ENCODE measurements at places on chromosomes 2 and 18.

- no peak for DNase-seq
Observed at GRCh38 chr18:73944715-73945114, 202.9 kb downstream of the FBXO15 start.

GRCh38 chr18:9914584-9915290, 921 bp downstream of the VAPA start:
- peak; percentile 81 for DNase-seq

- no peak for DNase-seq
Observed at GRCh38 chr2:51212374-51212773, 180.4 kb upstream of the NRXN1 start.

- no peak for DNase-seq
Observed at GRCh38 chr18:36780748-36781147, 48.1 kb downstream of the TPGS2 start.

GRCh38 chr18:25146512-25146910, 205.5 kb downstream of the ZNF521 start:
- no peak for DNase-seq

DNA sequence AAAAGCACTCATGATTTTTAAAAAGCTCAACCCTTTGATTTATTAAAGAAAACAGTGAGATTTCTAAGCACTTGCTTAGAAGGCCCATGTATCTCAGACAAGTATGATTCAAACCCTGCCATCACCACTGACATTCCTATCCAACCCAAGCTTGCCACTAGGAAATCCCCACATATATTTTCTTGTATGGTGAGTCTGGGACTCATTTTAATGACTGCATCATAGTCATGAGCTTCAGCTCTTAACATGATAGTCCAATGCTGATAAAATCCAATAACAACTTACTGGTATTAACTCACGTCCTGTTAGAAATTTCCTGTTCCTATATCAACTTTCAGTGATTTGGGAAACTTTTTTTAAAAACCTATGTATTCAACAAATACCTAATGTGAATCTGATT, 39.4 kb upstream of the NCKAP5 start:
- DNase-seq, result no peak

DNA sequence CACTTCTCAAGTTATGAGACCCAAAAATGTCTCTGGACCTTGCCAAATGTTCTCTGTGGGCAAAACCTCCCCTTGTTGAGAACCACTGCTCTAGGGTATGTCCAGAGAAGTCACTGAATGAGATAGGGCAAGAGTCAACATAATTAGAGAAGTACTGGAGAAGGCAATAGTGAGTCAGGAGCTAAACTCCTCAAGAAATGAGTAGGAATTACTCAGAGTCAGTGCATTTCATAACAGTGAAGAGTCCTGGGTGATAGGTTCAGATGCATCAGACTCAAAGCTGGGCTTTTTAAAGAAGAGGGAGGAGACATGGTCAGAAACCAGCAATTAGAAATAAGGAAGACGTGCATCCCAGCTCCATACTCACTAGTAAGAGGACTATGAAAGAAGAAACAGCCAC, 38.6 kb upstream of the IHH start:
- no peak for DNase-seq

- no peak for DNase-seq
Observed at GRCh38 chr2:126826491-126826890, 72.2 kb upstream of the TEX51 start.

DNA sequence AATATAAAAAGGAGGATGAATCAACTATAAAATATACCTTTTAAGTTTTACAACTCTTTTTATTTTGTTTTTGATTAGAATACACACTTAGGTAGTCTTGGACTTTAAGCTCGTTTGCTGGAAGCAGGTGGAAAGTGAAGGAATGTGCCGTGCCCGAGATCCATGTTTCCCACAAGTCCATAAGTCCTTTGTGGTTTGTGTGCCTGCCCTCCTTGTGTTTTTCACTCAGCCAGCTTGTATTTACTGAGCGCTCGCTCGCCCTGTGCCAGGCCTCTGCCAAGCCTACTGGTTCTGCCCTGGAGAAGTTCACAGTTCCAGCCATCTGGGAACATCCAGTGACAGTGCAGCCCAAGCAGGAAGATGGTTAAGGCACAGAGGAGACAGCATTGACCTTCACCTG, 142.6 kb downstream of the MGAT5 start:
- no peak for DNase-seq

DNA sequence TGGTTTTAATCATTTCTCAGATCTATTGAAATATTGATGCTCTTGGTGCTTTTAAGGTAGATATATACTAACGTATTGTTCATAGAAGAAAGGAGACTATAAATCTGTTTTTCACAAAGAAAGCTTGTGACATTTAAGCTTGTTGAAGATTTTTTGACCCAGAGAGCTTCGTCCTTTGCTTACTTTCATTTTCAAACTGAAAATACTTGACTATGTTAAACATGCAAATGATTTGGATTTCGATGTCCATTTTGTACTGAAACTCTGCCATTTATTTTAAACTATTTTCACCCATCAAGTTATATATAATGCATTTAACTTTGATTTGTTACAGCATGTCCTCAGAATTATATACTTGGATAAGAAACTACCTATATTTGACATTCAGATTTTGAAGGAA, 85.2 kb downstream of the SLC4A10 start:
- DNase-seq, result no peak

DNA sequence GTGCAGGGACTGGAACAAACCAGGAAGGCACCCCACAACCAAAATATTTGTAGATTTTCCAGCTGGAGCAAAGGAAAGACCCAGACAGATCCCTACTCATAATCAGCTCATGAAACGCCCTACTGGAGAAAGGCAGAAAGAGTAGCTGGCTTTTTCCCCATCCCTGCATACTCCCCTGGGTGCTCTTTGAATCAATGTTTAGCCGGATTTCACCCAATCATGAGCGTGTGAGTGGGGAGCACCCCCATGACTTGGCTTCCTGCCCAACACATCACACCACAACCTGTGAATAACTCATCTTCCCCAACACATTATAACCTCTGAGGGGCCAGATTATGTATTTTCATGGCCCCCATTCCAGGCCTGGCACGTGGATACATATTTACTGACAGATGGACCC, 35.1 kb upstream of the SLC14A1 start:
- no peak for DNase-seq

- DNase-seq, result no peak
Observed at GRCh38 chr2:75200140-75201096, 1.1 kb upstream of the TACR1 start.

- DNase-seq, result no peak
Observed at GRCh38 chr2:43035922-43036321, 190.5 kb downstream of the ZFP36L2 start.

DNA sequence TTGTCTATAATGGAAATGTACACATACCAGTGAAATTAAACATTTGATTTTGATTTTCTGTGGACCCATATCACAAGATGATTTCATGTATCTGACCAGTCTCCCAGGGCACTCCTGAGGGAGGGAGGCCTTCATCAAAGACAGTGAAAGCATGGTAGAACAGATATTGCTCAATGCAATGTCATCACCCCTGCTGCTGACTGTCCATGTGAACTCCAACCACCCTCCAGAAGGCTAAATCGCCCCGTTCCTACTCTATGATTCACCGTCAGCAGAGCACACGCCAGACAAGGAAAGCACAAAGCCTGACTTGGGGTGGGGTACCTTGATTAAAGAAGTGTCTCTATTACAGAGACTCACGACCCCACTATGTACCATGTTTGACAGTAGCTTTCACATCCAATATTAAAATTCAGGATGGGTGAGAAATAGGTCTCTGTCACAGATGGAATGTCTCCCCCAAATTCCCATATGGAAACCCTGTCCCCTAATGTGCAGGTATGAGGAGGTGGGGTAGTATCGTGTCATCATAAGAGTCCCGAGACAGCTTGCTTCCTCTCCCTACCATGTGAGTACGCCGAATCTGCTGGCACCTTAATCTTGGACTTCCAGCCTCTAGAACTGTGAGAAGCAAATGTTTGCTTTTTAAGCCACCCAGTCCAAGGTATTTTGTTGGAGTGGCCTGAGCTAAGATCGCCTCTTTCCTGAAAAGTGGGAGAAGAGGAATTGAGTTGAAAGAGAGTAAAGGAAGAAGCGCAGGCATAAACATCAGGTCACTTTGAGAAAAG, 42.4 kb downstream of the CYB5A start:
- no peak for DNase-seq

GRCh38 chr2:136143603-136144451, 25.9 kb upstream of the CXCR4 start:
- DNase-seq, result no peak

DNA sequence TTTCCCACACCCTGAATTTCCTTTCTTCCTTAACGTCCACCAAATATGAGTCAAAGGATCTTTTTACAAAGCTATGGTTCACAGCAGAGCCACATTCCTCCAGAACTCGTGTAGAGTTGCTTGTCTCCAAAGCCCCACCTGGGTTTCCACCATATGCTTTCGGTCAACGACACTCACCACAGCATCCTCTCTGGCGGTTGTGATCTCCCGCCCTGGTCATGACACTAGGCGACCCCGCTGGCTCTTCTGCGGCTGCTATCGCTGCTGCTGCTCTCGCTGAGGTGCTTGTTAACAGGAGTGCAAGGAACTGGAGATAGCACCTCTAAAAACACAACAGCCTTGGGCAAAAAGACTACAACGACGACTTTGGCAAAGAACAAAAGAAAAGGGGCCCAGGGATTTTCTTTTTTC, 340 bp downstream of the SLC40A1 start:
- DNase-seq, result peak; percentile 67

- DNase-seq, result no peak
Observed at GRCh38 chr18:56541793-56542192, 96.6 kb downstream of the TXNL1 start.

- DNase-seq, result no peak
Observed at GRCh38 chr2:69765096-69765380, 23.1 kb downstream of the ANXA4 start.
